ENCODE measurements at places on chromosomes 16 and 17.

GRCh38 chr16:27685807-27686206 lies 135.9 kb downstream of the KATNIP start:
- no peak for DNase-seq

DNA sequence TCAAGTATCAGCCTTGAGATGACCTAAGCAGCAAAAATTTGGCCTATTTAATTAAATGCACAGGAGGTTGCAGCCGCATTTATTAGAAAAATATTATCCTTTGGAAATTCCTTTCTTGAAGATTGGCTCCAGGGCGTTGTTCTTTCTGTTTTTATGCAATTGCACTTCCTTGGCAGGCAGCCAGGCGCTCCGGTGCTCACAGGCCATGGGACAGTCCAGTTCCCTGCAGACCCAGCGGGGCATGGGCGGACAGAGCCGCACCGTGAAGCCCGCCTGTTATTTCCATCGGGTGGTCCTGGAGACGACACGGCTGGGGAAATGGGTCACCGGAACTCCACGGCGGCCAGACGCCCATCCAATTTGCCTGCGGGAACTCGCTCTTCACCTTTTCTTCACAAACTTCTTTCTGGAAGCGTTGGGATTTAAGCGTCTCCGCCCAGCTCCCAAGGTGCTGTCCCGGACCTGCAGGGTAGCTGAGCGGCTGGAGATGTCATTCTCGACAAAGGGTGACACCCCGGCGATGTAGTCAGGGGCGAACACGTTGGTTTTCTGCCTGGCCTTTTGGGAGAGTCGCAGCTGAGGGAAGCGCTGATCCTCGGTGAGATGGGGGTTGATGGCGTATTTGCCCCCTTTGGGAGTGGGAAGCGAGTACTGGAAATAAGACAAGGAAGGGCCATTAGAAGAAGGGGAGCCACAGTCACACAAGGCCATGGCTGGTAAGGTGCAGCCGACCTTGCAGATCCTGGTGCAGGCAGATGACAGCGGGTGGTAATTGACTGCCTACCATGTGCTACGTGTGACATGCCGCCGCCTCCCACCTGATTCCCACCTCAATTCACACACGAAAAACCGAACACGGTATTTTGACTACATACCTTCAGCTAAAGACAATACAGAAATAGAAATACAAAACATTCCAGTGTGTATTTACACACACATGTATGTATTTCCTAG lies 12.5 kb downstream of the NOB1 start:
- peak; percentile 46 for DNase-seq

DNA sequence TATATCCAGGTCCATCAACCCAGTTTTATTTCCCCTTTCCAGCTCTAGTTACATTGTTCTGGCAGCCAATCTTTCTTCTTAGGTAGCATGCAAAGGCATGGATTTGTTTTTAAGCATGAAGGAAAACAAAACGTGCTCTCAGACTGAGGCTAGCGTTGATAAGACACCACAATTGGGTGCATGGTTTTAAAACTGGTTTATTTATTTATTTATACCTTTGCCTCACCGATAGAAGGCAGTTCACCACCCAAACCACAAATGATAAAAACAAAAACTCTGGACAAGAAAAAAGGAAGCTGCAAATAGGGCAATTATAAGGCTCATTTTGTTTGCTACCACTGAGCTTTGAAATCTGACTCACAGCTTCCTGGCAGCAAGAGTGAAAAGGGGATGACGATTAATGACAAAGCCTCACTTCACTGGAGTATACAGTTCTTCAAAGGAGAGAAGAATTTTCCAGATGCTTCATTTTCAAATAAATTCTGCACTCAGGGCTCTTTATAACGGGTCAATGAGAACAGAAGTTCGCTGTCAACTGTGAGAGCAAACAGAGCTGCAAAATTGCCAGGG lies 278.4 kb upstream of the IRX5 start:
- DNase-seq: no peak

GRCh38 chr17:43028221-43028861 lies 3.3 kb downstream of the RND2 start:
- DNase-seq: no peak

DNA sequence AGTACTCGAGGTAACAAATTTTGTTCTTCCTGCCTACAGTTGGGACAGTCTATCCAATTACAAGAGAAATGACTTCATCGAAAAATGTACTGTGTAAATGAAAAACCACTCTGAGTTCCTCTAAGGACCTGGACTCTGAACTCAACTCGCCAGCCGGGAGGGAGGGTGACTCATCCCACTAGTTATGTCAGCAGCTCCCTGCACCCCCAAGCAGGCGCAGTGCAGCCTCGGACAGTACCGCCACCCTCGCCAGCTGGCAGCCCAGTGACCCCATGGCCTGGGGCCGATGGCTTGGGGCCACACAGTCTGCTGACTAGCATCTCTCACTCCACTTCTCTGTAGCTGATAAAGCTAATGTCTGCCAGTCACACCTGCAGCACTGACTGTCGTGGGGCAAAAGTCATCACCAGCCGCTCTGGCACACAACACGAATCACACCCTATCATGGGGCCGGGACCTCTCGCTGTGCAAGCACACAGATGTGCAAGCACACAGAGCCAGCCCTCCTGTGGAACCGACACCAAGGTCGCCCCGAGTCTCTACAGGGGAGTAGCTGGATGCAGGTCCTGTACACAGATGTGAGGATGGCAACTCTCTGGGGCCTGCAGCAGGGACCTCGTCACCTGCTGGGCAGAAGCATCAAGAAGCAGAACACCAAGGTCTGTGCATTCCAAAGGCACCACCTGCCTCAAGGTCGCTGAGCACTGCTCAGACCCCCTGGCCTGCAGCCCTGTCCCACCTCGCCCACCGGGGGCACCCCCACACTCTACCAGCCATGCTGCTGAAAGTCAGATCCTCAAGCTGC lies 5.7 kb downstream of the CSNK1D start:
- DNase-seq: peak; percentile 94

DNA sequence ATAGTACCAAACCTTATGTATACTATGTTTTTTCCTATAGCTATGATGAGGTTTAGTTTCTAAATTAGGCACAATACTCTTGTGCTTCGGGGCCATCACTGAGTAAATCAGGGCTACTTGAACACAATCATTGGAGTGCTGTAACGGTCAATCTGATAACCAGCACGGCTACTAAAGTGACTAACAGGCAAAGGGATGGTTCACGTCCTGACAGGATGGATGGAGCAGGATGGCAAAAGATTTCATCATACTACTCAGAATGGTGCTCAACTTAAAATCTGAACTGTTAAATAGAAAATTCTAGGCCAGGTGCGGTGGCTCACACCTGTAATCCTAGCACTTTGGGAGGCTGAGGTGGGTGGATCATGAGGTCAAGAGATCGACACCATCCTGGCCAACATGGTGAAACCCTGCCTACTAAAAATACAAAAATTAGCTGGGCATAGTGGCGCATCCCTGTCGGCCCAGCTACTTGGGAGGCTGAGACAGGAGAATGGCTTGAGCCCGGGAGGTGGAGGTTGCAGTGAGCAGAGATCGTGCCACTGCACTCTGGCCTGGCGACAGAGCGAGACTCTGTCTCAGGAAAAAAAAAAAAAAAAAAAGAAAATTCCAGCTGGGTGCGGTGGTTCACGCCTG lies 7.0 kb downstream of the TUFM start:
- no peak for DNase-seq

DNA sequence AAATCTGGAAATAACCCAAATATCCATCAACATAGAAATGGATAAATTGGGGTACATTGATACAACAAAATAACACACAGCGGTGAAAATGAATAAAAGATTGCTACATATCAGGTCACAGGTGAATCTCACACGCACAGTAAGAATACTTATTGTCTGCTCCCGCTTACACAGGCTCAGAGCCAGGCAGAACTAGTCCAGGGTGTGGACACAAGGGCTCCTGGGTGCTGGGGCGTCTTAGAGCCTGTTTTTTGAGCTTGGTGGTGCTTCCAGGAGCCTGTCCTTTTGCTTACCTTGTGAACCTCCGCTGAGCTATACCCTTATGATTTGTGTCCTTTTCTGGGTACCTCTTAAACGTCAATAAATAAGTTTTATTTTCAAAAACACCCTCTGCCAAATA lies 19.8 kb upstream of the C16orf74 start:
- no peak for DNase-seq

GRCh38 chr17:5283571-5284315 lies 1.7 kb downstream of the RABEP1 start:
- peak; percentile 4 for DNase-seq

GRCh38 chr16:86044881-86045590 lies 146.1 kb downstream of the IRF8 start:
- no peak for DNase-seq

GRCh38 chr17:61302953-61303816 lies 96.5 kb upstream of the TBX2 start:
- DNase-seq: no peak

DNA sequence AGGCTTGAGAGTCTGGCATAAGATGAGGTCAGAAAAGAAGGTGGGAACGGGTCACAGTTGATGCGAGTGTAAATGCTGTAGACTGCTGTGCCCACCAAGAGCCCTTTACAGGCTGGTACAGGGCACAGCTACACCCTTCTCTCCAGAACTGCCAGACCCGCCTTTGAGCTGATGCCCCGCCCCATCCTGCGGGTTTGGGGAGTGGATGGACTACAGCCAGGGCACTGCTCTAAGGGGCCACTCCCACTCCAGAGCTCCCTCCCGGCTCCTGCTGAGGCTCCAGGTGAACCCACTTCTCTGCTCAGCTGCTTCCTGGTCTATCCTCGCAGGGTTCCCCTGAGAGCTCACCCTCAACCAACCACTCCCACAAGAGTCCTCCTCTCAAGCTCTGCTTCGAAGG lies 12.3 kb downstream of the MEIOB start:
- DNase-seq: no peak

DNA sequence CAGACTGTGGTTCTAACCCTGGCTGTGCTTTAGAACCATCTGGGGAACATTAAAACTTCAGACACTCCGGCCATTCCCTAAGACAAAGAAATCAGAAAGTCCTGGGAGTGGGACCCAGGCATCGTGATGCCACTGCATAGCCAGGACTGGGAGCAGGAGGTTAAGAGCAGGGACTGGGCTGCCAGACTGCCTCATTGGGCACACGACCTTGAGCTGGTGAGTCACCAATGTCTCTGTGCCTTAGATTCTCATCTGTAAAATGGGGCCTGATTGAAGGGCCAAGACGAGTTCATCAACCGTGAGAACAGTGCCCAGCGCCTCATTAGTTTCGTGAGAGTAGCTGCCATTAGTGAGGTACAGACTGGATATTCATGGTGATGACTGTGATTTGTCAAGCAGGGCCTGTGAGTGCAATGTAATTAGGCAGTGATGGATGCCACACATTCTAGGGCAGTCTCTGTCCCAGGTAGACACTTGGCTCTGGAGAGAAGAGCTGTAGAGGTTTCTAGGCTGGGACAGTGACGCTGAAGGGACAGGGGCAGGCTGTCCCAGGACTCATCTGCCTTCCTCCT lies 196.8 kb downstream of the NTN1 start:
- DNase-seq: no peak

- no peak for DNase-seq
These were observed 2.0 kb upstream of the CREBBP start for GRCh38 chr16:3882531-3882930.

DNA sequence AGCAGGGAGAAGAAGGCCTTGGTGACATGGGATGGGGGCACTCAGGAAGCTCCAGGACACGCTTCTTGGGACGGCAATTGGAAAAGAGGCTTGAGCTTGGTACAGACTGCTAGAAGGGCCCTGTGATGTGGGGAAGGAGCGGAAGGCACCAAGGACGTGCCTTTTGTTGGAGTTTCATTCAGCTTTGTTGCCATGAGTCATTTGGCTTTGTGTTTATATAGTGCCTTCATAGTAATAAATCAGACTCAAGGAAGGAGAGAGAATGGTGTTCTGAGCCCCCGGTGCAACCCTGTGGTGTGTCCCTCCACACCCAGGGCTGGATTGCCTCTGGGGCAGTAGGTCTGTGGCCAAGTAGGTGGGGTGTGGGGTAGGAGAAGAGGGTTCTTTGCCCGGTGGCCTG lies 7.4 kb upstream of the TBX4 start:
- DNase-seq: no peak

GRCh38 chr17:1871756-1872155 lies 42.0 kb downstream of the RPA1 start:
- DNase-seq: no peak
